ENCODE measurements at places on chromosomes 5 and 9.

DNA sequence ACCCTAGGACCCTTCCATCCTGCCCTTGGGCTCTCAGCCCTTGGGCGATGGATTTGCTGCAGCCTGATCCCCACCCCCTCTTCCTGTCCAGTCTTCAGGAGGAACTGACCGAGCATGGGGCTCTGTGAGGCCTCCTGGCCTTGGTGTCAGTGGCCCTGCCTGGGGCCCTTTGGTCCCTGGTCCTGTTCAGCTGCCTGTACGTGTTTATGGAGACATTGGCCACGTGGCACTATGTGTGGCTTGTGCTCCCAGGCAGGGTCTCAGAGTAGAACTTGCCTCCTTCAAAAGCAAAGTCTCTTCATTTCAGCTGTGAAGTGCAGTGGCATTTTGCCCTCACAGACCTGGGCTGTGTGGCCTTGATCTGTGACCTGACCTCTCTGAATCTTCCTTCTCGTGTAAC lies 11.1 kb downstream of the FCN2 start:
- no peak for DNase-seq

DNA sequence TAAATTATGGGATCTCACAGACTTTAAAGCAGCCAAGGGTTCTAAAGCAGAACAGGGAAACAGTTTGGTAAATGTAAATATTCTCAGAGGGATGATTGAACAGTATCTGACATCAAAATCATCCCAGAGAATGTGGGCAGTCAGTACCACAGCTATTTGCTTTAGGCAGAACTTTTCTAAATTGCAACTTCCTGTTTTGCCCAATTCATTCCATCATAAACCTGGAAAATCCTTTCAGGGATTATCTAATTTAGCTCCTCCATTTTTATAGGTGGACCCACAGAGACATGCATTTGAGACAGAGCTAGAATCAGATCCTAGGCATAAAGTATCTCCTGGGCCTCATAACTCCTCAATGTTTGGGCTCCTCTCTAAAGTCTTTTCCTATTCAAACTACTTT lies 12.4 kb downstream of the NR6A1 start:
- DNase-seq: no peak

DNA sequence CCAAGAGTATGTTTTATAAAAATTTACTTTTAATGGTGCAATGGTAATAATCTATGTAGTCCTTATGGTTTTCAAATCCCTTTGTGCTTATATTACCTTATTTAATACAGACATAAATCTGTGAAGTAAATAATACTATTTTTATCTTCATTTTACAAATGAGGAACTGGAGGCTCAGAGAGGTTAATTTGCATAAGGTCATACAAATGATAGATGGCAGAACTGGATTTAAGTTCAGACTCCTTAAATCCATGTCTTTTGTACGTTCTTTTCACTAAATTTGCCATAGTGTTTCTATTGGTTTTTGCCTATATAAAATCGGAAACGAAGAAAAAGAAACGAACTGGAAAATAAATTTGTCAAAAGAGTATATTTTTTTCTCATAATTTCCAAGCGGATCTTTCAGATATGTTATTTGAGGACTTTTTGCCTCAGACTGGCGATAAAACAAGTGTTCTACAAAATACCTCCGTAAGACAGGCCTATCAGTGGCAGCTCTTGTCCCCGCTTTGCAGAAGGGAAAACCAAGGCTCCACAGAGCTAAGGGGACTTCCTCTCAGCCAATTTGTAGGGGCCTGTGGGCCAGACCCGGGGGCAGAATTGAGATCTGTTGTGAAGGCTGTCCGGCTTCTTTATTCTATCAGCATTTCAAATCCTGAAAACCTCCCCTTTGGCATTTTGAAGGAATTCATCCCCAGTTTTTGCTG lies 1.1 kb upstream of the TNFAIP8 start:
- no peak for DNase-seq

DNA sequence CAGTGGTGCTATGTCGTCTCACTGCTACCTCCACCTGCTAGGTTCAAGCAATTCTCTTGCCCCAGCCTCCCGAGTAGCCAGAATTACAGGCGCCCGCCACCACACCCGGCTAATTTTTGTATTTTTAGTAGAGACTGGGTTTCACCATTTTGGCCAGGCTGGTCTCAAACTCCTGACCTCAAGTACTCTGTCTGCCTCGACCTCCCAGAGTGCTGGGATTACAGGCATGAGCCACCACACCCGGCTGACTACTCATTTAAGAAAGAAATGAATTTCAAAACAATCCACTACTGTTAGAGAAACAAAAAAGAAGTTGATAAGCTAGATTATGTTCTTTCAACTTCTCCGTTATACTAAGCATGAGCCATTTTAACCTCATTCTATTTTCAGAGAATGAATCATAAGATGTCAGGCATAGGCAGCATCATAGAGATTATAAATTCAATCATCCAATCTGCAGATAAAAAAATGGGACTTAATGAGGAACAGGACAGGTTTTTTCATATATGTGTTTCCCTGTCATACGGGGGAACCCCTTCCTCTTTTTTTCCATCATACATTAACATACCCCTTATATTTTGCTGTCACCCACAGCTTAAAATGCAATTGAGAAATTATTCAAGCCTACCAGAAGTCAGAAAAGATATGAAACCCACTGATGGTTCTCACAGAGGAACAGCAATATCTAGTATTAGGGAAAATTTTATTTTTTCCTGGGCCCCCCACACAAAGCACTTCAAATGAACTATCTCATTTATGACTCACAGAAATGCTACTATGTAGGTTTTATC lies 26.5 kb upstream of the ADRB2 start:
- no peak for DNase-seq

- DNase-seq: no peak
These were observed 131.5 kb downstream of the ERCC6L2 start for GRCh38 chr9:96006961-96007360.

DNA sequence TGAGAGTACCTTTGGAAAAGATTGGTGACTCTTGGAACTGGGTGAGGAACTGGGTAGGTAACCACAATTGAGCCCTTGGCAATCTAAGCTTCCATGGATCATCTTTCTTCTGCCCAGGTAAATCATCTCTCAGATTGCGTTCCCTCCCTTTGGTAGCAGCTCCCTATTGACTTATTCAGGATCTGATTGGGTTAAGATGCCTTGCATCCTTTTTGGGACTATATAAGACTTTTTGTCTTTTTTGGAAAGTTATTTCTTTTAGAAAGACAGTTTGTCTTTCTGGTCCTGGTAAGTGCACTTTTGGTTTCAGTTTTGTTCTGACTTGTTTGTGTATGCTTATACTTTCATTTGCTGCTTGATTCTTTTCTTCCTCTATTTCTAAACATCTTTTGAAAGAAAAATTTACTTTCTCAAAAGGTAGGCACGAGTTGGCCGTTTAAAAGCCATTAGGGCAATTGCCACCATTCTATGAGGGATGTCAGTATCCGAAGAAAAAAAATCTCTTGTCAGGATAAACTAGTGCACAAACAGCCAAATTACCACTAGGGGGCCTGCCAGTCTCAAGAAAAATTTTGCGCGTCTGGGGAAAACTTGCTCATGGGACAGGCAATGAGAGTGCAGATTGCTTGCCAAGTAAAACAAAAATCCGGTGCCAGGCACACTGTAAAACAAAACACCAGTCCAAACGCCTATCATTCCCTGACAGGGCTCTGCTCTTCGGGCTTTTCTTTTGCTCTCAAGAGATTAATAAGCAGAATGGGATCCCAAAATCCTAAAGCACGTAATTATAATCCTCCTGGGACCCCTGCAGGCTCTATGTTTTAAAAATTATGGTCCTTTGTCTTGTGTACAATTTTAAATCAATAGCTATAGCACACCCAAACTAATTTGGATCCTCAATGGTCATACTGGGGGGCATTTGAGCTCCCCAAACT lies 12.8 kb downstream of the OR1J1 start:
- peak; percentile 26 for DNase-seq
